Vagina (tissue), 2 donors: ENCODE measurements at places on chromosomes 2 and 18. TPM values are rescaled to one million over a fixed set of nuclear protein-coding genes. Genes with fewer than 3 reads are reported as not detected.

UCN gene
- total RNA-seq = 3.2 TPM

TMEM37 gene
- 3.2 TPM for total RNA-seq

GRHL1 gene
- 126 TPM for total RNA-seq

ALPG gene
- total RNA-seq = not detected

SERPINB4 gene
- 77.3 TPM for total RNA-seq

SERPINB2 gene
- total RNA-seq = 25.5 TPM

LYG1 gene
- total RNA-seq = not detected

TMEM169 gene
- total RNA-seq = not detected

SERPINB11 gene
- total RNA-seq = 8.6 TPM

NAGK gene
- 110 TPM for total RNA-seq

LIMS3 gene
- total RNA-seq = 2.2 TPM

DNA sequence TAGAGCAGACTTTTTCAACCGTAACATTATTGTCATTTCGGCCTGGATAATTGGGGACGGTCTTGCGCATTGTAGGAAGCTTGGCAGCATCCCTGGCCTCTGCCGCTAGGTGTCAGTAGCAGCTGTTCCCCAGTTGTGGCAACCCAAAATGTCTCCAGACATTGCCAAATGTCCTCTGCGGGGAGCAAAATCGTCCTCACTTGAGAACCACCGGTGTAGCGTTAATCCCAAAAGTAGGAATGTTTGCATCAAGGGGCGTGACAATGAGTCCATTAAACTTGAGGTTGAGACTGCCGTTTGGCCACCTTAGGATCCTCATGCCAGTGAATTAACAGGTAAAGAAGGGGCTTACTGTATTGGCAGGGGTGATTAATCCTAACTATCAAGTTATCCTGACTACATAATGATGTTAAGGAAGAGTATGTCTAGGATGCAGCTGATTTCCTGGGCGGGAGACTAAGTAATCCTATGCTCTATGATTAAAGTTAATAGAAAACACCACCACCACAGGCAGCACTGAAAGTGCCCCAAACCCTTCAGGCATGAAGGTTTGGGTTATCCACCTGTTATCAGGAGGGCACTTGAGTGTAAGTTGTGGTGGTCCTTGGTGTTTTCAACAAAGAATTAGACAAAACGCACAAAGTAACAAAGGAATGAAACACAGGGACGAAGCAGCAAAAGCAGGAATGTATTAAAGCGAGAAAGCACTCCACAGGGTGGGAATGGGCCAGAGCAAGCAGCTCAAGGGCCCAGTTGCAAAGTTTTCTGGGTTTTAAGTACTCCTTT, 4.9 kb upstream of the ZC3H8 start:
- no peak for DNase-seq

DNA sequence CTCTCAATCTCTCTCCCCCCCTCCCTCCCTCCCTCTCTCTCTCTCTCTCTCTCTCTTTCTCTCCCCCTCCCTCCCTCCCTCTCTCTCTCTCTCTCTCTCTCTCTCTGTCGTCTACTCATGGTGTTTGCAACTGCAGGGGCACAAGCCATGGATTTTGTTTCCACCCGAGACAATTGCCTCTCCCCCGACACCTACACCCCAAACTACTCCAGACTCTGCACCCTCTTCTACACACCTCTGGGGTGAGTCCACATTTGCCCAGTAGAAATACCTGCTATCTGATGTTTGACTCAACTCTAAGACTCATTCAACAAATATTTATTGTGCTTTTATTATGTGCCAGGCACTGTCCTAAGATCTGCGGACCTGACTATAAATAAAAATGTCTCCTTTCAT, 93.7 kb downstream of the TMEM17 start:
- DNase-seq = no peak

DNA sequence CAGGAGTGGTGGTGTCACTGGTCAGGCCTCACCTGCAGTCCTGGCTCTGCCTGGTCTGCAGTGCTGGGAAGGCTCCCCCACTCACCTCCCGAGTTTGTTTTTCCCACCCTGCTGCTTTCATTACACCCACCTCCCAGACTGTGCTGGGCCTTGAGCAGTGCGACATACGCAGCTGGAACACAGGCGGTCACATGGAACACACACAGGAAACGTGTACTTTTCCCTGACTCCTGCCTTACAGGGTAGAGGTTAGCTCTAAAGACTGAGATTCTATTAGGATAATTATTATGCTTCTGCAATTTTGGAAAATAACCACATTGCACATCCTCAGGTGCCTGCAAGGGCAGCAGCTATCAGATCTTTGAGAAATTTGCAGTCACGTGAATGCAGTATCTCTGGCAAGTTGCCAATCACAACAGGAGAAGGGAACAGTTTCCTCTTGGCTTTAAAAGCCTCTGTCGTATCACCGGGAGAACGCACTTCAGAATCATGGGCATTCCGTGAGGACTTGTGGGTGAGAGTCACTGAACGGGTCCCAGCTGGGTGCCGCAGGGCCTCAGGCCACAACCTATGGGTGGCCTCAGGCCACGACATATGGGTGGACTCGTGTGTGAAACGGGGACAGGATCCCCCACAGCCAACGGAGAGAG, 136.5 kb downstream of the ZNF236 start:
- no peak for DNase-seq

- no peak for DNase-seq
Measured at GRCh38 chr2:203706403-203706802, at the start of gene CD28. Gene CD28 (plus strand): TSS chr2:203706639. CDS start chr2:203706697, 58 bp downstream.

GRCh38 chr2:132670496-132671150, 618 bp upstream of the LYPD1 start:
- no peak for DNase-seq

GRCh38 chr2:108907822-108908712, 81.0 kb downstream of the EDAR start:
- DNase-seq = peak; percentile 86

DNA sequence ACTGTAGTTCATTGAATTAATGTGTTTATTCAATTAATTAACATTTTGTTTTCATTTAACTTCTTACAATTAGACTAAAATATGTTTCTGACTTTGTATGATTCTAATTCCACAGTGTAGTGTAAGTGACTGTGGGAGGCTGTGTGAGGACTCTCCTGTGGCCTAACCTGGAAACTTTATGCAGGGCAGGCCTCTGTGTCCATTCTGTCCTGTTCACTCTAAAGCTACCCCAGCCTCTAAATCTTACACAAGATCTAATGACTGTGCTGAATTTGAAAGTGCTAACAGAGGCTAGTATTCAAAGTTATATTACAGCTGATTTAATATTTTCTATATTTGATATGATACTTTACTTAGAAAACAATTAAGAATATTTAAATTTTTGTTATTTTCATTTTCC, 270.5 kb upstream of the CDH19 start:
- DNase-seq = no peak

- no peak for DNase-seq
Measured at GRCh38 chr18:13500227-13500865, 226.0 kb downstream of the FAM210A start.

GRCh38 chr2:71455011-71455740, 1.8 kb downstream of the DYSF start:
- no peak for DNase-seq

- DNase-seq = no peak
Measured at GRCh38 chr2:240425236-240425615, 10.2 kb upstream of the GPC1 start.

DNA sequence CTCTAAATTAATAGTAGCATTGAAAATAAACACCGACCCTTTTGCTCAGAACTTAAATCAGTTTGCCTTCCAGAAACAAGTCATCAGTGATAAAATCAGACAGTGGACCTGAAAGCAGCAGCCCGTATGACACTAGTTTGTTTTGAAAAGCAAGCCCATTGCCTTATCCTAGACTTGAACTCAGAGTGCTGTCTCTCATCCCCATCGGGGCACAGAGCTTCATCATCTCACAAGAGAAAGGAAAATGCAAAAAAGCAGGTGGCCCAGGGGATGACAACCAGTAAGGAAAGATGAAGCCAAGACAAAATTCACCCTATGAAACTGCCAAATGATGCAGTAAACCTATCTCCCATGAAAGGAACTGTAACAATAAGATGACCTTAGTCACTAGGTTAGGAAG, 71.2 kb downstream of the CERKL start:
- DNase-seq = no peak

DNA sequence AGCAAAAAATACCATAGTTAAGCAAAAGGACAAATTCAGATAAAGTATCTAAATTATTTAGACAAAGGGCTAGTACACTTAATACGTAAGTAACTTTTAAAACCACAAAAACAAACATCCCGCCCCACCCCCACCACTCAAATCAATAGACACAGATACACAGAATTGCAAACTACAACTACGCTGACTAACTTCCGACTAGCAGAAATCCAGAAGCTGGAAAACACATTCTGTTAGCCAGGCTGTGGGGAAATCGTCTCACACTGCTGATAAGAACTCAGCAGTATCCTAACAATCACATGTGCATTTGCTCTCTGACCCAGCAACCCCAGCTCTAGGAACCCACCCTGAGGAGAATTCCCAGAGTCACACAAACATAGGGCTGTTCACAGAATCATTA, 16.6 kb downstream of the FAM168B start:
- DNase-seq = no peak

- DNase-seq = no peak
Measured at GRCh38 chr2:160940271-160940670, 220.0 kb upstream of the TANK start.

- DNase-seq = peak; percentile 8
Measured at GRCh38 chr2:129803032-129803431, 176.4 kb upstream of the RAB6C start.

DNA sequence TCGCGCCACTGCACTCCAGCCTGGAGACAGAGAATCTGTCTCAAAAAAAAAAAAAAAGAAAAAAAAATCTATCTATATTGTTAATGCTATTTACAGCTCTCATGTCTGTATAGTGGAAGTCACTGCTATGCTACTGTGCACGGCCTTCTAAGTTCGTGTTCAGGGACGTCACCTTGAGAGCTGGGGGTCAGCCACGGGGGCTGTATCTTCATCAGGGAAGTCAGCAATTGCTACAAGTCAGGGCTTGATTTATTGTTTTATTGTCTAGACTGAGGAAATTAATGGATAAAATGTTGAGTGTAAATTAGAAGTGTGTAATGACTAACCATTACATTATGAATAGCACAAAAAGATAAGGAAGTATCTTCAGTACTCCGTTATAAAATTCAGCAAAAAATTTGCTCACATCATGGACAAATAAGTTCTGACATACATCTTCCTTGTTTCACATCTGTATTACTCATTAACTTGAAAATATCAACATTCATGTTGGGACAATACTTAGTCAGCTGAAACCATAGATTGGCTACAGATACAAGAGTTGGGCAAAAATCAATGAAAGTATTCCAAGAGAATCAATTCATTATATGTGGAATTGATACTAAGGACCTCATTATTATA, 136.6 kb upstream of the SEC11C start:
- DNase-seq = no peak

- DNase-seq = no peak
Measured at GRCh38 chr2:173149491-173149890, 73.8 kb downstream of the MAP3K20 start.

DNA sequence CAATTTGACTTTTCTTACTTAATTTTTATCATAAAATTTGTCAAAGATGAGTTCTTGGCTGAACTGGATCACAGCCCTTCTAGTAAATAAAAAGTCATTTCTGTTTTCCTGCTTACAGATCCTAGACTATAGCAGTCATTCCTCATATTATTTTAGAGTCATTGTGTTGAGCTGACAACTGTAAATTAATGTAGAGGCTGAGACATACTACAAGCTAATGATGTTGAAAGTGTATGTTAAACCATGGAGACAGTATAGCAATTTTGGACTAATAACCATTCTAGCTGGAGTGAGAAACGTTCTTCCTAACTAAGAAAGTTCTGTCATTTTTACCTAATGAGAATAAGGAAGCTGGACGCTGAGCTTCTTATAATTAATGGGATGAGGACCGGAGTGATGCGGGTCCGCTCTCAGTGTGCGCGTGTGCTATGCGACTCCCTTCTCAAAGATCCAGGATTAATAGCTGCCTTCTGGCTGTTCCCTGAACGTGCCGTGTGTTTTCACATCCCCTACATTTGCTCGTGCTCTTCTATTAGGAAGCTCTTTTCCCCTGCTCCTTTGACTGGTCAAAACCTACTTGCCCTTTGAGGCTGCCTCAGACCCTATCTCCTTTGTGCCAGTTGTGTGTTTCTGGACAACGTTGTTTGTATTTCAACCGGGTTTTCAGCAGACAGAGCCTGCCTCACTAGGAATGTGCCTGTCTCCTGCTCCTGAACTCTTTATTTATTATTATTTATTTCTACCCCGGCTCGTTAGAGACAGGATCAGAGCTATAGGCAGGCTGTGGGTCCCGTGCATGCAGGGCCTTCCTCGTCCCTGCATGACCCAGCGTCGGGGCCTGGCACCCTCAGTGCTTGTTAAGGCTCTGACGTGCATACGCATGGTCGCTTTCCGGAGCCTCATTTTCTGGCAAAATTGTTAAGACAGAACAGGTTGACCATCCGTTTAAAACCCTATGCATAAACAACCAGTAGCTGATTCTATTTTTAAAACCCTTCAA, 182.6 kb downstream of the DCDC2C start:
- DNase-seq = no peak

DNA sequence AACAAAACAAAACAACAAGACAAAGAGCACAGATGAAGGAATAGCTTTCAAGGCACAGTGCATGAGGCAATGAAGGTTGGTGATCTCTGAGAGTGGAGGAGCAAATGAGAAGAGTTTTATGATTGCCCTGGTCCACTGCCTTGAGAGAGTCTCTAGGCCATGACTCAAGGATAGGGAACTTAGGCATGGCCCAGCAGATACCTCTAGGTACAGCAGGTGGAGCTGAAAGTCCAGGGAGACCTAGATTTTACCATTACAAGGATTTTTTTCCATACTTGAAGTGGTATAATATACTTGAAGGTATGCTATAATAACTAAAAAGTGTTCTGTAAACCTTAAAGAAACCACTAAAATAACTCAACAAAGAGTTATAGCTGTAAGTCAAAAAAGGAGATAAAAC, 239.5 kb upstream of the KLHL29 start:
- DNase-seq = no peak
